Urinary bladder (tissue), 4 donors: ENCODE measurements at places on chromosomes 1 and 21.

DNA sequence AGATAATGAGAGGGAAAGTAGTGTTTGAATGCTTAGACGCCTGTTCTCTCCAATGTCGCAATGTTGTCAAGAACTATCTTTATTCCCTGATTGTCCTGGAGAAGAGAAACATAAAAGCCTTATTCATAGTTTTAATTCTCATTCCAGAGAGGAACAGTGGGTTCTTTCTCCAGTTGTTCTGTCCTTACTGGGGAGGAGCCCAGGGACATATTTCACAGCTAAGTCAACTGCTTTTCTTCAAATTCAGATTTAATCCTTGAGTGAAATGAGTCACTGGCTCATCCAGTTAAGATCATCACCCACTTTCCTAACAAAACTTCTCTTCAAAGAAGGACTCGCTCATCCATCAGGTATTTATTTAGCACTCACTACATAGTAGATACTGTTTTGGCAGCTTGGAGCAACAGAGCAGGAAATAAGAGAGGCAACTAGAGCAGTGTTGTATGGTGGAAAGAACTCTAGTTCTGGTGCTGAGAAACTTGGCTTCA lies 365.7 kb upstream of the USP24 start:
- DNase-seq, result peak; percentile 39

- DNase-seq, result no peak
Observed at GRCh38 chr21:27839512-27840115, 872.7 kb upstream of the ADAMTS5 start.

DNA sequence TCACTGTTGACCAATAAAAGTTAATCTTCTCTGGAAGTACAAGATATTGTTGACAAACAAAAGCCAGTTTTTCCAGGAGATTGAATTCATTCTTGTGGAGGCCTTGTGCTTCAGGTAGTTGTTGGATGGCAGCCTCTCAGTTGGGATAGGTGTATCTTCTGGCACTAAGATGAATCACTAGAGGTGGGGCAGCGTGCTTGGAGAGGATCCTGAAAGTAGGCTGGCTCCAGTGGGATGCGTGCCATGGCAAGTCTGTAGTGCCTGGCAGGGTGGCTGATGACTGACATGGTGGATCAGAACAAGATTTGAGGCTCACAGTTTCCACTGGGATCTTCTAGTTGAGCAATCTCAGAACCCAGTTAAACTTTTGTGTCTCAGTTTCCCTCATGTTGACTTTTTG lies 2.4 kb downstream of the VPS13D start:
- DNase-seq, result no peak

DNA sequence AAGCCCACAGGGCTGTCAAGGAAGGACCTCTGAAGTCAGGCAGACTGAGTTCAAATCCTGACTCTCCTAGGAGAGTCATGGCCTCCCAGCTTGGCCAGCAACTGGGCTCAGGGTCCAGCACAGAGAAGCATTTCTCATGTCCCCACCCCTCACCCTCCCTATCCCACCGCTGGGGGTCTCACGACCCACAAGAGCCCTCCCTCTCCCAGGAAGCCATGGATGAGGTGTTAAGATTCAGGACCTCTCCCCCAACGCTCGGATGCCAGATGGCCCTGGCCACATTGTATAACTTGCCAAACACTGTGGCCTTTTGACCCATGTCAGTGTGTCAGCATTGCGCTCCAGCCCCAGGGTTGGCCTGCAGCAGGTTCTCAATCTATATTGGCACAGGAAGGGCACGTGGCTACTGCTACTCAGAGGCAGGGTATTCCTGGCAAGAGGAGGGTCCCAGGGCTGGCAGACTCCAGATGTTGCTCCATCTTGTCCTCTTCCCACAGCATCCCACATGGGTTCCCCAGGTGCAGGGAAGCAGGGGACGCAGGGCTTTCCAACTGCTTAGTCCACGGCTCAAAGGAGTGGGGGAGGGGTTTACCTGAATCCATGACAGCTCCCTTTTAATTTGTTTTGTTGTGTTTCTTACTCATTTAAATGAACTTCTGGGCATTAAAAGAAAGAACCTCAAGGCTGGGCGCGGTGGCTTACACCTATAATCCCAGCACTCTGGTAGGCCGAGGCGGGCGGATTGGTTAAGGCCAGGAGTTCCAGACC lies 10.5 kb downstream of the SLC2A1 start:
- DNase-seq, result no peak

GRCh38 chr1:153680120-153680403 lies 1.6 kb downstream of the NPR1 start:
- DNase-seq, result no peak
